NK-92 treated with Interleukin-12 subunit alpha and Interleukin-12 subunit beta, amount 100 ng/mL, for 24 hours (cell line): ENCODE measurements at places on chromosomes 6 and 20.

- DNase-seq, result no peak
Measured at GRCh38 chr6:168407842-168408241, 33.1 kb upstream of the SMOC2 start.

DNA sequence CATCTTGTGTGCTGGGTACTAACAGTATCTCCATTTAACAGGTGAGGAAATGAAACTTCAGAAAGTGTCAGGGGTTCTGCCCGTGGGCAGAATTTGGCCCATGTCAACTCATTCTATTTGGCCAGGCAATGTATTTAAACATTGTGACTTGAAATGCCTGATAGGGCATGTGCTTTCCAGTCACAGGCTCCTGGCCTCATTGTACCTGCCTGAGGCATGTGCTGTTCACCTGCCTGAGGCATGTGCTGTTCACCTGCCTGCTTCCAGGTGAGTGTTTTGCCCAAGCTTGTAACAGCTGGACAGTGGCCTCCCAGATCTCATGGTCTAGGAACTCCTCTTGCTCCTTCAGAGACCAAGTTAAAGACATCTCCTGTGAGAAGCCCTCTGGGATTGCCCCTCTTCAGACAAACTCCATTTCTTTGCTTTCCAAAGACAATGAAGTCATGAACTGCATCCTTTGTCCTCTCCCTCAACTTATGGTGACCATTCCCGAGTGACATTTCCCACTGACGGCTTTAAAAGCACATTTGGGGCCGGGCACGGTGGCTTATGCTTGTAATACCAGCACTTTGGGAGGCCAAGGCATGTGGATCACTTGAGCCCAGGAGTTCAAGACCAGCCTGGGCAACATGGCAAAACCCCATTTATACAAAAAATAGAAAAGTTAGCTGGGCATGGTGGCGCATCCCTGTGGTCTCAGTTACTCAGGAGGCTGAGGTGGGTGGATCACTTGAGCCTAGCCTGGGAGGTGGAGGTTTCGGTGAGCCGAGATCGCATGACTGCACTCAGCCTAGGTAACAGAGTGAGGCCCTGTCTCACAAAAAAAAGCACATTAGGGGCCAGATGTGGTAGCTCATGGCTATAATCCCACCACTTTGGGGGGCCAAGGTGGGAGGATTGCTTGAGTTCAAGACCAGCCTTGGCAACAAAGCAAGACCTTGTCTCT, 48.7 kb downstream of the BCAS4 start:
- no peak for DNase-seq

DNA sequence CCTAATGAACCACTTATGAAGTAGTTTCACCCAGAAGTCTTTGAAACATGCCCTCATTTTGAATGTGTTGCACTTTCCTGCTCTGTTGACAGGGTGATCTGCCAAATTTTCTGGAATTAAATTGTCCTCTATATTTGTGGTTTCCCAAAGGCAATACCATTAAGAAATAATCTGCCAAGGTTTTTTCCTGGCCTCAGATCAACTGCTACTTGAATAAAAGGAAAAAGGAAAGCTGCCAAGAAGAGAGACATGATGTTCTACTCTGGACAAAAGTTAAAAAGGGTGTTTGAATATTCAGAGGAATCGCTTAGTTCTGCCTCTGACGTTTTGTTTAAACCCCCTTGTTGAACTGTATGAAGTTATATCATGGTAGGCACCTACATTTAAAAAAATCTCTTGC, 37.4 kb upstream of the ARMH2 start:
- no peak for DNase-seq

DNA sequence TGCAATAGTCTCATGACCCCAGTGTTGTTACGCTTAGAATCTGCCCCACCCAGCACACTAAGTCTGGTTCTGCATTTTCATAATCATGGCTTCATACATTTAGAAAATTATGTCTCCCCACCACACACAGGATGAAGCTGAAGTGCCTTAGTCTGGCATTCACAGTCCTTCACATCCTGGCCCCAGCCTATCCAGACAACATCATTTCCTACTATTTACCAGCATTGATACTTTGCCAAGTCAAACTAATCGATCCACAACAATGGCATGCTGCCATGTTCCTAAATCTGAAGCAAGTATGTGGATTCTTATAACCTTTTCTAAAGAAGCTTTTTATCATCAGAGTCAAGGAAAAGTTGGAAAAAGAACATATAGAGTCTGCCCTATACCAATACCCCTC, 132.4 kb upstream of the FBXL4 start:
- DNase-seq, result no peak

GRCh38 chr6:170137911-170138910, 152.7 kb downstream of the DLL1 start:
- no peak for DNase-seq

- no peak for DNase-seq
Measured at GRCh38 chr20:51828762-51829161, 26.4 kb upstream of the SALL4 start.

DNA sequence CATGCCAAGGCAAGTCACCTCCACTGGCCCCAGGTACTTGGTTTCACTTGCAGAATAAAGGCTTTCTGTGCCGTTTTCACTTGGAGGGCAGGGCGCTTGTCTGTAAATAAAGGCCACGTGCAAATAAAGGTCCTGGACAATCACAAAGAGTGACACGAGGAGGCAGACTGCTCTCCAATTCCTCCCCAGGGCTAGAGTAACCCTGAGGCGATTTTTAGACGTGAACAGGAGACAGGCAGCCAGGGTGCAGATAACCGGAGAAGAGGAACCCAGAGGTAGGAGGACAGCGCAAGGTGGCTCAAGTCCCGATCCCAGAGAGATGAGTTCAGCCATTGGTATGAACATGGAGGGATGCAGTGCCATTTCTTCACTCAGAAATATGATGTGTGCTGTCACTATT, 327.4 kb downstream of the KIF16B start:
- no peak for DNase-seq

- no peak for DNase-seq
Measured at GRCh38 chr6:36964349-36964748, 9.8 kb downstream of the PI16 start.

DNA sequence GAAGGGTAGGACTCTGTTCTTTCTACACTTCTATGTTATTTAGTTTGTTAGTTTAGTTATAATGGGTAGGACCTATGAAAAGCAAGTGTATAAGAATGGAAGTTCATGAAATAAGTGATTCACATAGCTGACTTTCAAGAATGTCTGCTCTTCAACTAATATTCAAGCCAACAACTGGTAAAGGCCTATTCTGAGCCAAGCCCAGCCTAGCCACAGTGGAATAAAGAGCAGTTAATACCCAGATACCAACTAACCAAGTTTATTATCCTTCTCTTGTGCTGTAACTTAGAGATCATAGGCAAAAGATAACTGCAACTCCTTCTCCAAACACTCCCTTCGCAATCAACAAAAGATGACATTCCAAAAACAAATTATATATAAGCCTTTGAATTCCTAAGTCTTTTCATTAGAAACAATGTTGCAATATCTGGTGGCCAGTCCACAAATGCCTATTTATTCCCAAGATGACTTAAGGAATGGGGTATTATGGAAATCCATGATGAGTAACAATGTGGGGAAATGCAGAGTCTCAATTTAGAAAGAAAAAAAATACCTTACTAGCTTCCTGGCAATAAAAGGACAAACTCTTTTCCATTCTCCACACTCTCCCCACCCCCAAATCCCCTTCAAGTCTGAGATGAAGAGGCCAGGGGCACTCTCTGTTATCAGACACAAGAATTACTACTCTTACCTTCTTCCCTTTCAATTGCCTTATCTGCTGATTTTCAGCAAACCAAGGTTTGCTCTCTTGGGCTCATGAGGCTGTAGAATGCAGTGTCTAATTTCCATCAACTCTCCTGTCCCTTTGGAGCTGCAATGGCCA, 27.4 kb downstream of the BTBD9 start:
- DNase-seq, result no peak

DNA sequence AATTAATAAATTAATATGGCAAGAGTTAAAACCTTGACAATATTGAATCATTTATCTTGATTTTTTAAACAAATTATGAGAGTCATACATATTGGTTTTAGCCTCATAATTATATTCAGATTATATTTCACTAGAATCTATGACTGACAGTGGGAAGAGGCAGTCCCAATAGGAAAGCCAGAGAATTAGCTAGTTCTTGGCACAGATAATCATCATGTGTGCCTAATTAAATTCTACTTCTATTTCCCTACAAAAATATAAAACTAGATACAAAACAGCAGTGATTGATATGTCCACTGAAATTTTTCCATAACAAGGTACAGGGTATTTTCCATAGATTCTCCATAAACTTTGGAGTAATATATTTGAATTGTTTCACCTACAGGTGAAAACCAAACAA, 38.6 kb downstream of the COL9A1 start:
- DNase-seq, result no peak
